ENCODE measurements at places on chromosomes 6 and 20. TPM values are rescaled to one million over a fixed set of nuclear protein-coding genes. Genes with fewer than 3 reads are reported as not detected.

PLAGL1 gene
- 23.1 TPM for polyA plus RNA-seq

SLC26A8 gene
- 0.01 TPM for polyA plus RNA-seq

COX7A2 gene
- polyA plus RNA-seq = 193 TPM

DNA sequence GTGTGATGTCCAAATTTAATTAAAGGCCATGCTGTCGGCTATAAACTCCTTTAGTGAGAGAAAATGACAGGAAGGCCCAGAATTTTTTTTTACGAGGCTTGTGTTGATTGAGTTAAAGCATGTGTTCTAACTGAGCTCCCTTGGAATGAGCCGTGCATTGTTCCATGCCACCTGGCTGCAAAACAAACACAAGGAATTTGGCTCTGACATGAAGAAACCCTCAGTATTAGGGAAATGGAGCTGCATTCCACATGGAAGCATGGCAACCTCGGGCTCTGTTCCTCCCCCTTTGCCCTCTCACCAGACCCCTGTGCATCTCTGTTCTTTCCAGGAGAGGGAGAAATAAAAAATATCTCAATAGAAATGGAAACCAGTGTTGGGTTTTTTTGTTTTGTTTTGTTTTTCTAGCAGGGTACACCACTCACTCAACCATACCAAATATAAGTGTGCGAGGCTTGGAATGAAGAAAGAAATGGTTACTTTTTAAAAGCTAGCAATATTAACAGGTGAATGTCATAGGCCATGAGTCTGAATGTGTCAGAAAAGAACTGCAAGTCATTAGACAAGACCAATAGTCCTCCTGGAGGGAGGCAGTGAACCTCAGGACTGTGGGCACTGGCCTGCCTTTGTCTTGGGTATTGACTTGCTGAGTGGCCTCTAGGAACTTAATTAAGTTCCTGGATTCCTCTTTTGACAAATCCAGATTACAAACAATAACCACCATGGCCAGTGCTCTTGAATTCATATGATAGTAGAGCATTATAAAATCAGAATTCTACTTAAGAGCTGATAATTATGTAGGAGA is 935.1 kb downstream of the KIF16B start:
- peak; percentile 71 for DNase-seq

MLN gene
- not detected for polyA plus RNA-seq

DNA sequence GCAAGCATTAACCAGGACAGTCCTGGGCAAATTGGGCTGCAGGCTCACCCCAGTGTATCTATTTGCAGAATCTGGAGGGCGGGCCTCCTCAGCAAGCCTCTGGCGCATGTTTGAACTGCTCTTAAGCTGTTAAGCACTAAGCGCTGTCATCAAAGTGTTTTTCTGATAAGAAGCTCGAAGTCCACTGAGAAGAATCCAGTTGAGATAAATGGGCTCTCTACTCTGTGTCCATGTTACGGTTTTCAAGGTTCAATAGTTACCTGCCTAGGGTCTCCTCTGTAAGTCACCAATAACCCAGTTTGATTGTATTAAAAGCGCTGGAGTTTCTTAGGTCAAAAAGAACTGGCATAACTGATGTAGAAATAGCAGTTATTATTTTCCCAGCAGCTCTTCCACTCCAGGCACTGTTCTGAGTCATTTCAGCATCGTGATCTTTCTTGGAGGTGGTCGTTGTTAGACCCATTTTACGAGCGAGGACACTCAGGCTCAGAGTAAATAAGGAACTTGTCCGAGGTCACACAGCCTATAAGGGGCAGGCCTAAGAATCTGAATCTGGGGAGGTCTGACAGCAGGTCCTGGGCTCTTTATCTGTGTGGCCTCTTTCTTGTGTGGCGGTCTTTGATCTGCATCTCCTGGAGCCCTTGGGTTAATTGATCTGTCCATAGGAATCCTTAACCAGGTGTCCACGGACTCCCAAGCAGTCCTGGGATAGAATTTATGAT is 207.4 kb upstream of the ZNF217 start:
- no peak for DNase-seq

PLTP gene
- polyA plus RNA-seq = 118 TPM

ZBTB46 gene
- 1.3 TPM for polyA plus RNA-seq

DNA sequence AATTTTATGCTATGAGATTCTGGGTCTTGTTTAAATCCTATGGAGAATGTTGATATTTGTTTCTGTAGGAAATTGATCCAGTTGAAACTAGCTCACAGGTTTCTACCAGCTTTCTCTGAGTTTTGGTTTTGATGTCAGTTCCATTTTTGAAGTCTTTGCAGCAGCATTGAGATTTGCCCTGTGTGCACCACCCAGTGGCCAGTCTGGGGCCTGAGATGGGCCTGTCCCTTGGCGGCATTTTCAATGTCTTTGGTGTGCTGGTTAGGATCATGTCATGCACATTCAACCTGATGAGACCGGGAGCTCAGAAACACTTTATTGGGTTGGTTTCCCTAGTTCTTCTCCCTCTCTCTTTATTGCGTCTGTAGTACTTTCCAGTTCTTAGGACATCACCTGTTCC is 395.2 kb upstream of the MAP3K7 start:
- no peak for DNase-seq

DNA sequence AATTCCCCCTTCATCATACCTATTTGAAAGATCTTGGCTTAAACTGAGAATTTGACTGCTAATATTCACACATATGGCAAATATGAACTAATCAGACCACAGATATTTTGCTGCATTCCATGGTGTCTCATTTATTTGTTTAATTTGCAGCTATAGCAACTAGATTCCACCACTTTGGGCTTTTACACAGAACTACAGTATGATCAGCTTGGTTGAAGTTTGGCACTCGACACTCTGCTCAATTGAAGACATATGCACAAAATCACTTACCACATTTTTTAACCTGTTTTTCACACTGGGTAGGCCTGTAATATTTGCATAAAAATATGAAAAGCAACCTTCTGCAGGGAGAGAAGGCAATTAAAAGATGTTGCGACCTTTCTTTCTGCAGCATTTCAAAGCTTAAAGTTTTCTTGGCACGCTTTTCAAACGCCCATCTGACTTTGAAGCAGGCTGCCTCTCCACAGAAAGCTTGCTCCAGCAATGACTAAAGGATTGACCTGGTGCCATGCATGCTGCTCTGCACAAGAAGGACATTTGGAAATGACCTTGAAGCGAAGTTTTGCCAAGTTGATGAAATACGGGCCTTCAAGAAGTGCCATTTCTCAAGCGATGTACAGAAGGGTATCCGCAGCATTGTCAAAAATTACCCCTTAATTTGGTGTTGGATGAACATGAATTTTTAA is 126.7 kb downstream of the AIG1 start:
- DNase-seq = no peak

- no peak for DNase-seq
Observed at GRCh38 chr6:29516108-29516507, 28.4 kb upstream of the MAS1L start.

SCUBE3 gene
- polyA plus RNA-seq = 1.0 TPM

DNA sequence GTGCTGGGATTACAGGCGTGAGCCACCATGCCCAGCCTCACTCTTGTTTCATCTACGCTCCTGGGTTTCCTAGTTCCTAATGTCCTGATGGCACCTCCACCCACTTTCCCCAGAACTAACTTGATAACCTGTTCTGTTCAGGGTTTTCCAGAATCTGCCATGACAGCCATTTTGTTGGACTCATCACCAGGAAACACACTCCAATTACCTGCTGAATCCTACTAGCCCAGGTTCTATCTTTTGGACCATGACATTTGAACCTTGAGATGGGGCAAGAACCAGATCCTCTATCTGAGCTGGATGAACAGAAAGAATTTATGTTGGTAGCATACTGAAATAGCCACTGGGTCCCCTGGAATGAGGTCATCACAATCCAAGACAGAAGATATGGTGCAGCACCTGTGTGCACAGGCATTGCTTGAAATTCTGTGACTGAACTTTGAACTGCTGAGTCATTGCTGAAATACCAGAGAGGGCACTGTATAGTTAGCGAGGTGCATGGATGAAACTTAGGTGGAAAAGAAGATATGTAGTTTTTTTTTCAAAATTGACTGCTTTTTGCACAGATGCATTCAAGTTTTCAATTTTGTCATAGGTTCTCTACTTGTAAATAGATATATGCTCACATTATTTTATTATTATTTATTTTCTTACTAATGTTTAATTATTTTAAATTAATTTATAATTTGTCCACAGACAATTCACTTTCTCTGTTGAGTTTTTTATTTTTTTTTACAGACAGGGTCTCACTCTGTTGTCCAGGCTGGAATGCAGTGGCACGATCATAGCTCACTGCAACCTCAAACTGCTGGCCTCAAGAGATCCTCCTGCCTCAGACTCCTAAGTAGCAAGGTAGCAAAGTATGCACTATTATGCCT is 42.8 kb upstream of the TASP1 start:
- no peak for DNase-seq

- DNase-seq = no peak
Observed at GRCh38 chr20:1360094-1360846, 31.3 kb upstream of the SDCBP2 start.

IRAK1BP1 gene
- 1.5 TPM for polyA plus RNA-seq

DNA sequence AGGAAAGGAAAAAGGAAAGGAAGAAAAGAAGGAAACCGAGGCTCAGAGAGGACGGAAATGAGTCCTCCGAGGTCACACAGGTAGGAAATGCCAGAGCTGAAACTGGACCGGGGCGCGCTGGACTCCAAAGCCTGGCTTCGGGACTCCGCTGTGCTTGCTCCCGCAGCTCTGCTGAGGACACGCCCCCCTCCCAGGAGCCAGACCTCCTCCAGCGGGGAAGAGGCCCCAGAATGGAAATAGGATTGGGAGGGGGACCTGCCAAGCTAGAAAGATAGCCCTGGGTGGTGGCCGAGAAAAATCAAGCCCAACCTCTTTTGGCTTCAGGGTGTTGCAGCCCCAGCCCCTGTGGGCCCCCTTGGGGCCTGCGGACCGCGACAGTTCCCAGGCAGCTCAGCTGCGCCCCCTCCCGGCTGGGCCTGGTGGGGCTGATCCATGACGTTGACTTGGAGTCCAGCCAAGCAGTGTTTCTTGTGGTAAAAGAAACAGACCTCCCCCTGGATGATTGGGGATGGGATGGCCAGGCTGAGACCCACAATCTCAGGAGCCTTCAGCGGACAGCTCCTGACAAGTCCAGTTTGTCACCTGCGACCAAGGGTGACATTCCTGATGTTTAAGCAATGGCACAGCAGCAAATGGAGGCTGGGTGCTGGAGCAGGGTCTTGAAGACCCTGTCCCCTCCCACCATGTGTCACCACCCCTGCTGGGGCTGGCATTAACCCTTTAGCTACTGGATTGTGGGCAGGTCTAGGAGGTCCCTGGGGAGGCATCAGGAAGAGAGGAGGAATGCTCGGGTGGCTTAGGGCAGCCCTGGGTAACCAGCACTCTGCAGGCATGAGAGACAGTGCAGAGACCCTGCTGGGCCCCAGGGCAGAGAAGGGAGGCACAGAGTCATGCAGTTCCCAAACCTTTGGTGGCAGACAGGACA is 55.4 kb downstream of the RIPOR3 start:
- DNase-seq = peak; percentile 54

DNA sequence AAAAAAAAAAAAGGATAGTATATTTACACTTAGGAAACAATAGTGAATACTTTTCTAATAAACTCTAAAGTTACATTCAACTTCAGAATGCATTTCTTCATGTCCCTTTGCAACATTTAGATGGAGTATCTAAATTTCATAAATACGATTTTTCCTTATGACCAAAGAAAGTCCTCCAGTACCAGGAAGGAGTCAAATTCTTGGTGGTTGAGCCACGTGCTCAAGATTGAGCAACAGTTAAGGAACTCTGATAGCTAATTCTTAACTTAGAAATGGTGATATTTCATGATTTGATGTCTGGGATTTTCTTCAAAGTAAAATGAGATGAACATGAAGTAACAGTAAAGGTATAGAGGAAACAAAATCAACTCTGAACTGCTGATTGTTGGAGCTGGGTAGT is 92.7 kb downstream of the SASH1 start:
- no peak for DNase-seq

ARG1 gene
- polyA plus RNA-seq = not detected

DNA sequence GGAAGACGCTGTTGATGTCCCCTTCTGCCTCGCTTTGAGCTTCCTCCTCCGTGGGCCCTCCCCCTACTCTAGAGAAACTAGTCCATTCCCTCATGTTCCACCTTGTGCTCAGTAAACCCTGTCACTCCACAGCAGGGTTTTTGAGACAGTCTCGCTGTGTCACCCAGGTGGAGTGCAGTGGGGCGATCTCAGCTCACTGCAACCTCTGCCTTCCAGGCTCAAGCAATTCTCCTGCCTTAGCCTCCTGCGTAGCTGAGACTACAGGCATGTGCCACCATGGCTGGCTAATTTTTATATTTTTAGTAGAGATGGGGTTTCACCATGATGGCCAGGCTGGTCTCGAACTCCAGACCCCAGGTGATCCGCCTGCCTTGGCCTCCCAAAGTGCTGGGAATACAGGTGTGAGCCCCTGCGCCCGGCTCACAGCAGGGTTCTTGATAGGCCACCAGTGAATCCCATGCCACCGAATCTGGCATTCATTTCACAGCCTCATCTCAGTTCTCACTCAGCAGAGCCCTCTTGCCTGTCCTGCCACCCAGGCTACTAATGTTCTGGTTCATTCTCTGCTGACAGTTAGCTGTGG is 36.0 kb downstream of the PANK2 start:
- DNase-seq = no peak

DNA sequence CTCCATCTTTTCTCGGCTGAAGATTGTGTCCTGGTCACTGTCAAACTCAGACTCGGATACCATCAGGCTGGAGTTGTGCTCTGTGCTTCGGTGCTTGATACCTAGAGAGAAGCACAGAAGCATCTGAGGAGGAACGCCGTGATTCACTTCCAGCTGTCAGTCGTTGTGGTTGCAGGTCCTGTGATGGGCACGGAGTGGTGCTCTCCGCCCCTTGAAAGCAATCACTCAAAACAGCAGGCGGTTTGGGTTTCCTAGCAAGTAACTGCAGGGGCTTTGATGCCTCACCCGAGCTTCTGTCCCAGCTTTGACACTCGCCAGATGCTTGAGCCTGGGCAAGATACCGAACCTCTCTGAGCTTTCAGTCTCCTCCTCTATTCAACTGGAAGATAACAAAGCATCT is 52.5 kb downstream of the ALDH5A1 start:
- DNase-seq = no peak

SYNDIG1 gene
- polyA plus RNA-seq = not detected

SLC32A1 gene
- 0.04 TPM for polyA plus RNA-seq

- no peak for DNase-seq
Observed at GRCh38 chr20:12394786-12395185, 477.1 kb downstream of the BTBD3 start.

GRCh38 chr20:32731882-32732266 is 11.4 kb downstream of the COMMD7 start:
- DNase-seq = no peak

DEFB129 gene
- not detected for polyA plus RNA-seq

GRCh38 chr6:160462551-160463109 is 114.5 kb downstream of the SLC22A3 start:
- peak; percentile 33 for DNase-seq

KCNG1 gene
- 0.22 TPM for polyA plus RNA-seq

GRCh38 chr20:40844332-40844731 is 155.3 kb upstream of the MAFB start:
- DNase-seq = no peak

GRCh38 chr20:45095805-45096238 is 5.1 kb downstream of the KCNS1 start:
- DNase-seq = peak; percentile 52

GRCh38 chr20:1987826-1988225 is 6.0 kb downstream of the PDYN start:
- no peak for DNase-seq

GRCh38 chr6:17015144-17015543 is 86.7 kb upstream of the STMND1 start:
- no peak for DNase-seq

EFCAB8 gene
- 0.08 TPM for polyA plus RNA-seq
